Stimulated activated CD4-positive, alpha-beta T cell treated with anti-CD3 and anti-CD28 coated beads, Interleukin-12 subunit alpha, Interleukin-12 subunit beta, amount 100 ng/mL, for 48 hours (primary cell): ENCODE measurements at places on chromosomes 1 and 21.
A peak's percentile ranks its signal among the peaks of the same experiment; 100 is the strongest.

GRCh38 chr1:225476100-225476511 is 48.3 kb upstream of the LBR start:
- no peak for DNase-seq

DNA sequence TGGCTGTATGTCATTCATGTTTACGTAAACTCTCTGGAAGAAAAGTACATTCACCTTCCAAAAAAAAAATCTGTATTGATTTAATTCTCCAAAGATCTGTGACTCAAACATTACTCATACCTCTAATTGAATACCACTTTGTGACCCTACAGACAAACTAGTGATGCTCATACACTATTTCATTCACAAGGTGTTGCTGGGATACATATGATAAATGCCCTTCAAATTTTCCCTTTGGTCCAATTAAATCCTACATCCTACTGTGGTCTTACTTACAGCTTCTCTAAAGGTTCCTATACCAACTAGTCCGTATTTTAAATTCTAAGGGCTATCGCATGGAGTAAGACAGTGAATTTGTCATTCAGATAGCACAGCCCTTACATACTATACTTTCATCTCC is 26.8 kb upstream of the CADM3 start:
- DNase-seq, result no peak

DNA sequence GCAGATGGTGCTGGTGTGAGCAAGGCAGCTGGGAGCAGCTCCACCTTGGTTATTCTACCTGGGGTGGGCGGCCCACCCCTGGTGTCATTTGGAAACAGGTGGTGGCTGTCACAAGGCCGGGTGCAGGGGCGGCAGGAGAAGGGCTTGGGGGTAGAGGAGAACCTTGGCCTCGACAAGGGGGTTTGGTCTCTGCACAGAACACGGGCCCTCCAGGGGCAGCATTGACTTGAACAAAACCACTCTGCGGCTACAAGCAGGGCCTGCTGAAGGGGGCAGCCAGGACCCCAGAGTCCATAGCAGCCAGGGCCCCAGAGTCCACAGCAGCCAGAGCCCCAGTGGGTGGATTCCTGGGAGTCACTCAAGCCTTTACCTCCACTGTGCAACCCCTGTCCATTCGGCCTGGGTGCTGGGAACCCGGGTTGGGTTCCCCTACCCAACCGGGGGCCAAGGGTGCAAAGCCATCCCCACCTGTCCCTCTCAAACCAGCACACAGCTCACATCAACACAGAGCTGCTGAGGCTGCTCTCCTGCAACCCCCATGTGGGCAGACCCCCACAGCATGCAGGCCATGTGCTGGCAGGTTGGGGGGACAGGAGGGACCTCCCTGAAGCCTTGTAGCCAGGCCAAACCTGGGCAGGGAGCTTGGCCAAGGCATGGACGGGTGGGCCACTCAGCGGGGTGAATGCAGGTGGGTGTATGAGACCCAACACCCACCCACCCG is 7.7 kb downstream of the TRIM11 start:
- no peak for DNase-seq

- no peak for DNase-seq
Measured at GRCh38 chr1:61602663-61603062, 122.3 kb downstream of the TM2D1 start.

DNA sequence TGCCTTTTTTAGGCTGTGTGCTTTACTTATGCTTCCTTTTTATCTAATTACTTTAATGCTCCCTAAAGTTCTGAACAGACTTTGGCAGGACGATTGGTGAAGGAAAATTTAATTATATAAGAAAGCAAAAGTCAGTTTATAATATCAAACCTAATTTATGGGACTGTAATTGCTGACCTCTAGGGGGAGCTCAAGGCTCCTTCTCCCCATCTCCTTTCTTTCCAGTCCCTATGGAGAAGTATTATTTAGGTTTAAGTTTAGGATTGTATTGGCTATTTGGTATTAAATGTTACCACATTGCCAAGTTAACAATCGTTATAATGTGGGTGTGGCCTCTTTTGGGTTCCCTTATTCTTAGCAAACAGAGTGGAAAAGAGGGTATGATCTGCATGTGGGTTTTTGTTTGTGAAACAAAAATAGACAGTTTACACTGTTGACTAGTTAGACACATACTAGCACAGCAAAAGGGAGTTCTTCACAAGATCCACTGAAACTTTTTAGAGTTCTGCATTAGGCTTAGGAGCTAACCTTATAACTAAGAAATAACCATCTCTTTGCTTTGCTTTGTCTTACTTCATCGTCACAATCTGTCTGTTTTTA is 48.2 kb upstream of the TNFSF4 start:
- no peak for DNase-seq

GRCh38 chr1:10958614-10959013 is 53.8 kb upstream of the TARDBP start:
- DNase-seq, result no peak

GRCh38 chr1:152228831-152229230 is 4.8 kb upstream of the HRNR start:
- no peak for DNase-seq

- no peak for DNase-seq
Measured at GRCh38 chr1:17021896-17022295, 10.2 kb upstream of the ATP13A2 start.

DNA sequence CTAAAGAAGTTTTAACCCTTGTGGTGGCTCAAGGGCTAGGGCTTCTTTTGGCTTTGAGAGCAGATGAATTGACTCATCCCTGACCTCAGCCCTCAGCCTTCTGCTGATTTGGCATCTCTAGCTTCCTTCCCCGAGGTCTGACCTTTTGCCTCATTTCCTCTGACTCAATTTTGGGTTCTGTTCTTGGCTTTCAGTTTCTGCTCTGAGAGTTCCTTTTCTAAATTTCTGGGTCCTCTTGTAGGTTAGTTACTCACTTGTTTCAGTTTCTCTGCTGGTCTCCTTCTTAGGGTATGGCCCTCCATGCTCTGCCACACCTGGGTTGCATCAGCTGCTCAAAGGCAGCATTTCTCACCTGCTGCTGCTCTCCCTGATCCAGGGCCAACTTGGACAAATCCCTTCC is 19.4 kb downstream of the PDE4B start:
- DNase-seq, result peak; percentile 52

GRCh38 chr1:119008483-119009311 is 20.6 kb upstream of the TBX15 start:
- DNase-seq, result no peak

GRCh38 chr1:207833956-207834660 is 76.8 kb downstream of the CD34 start:
- DNase-seq, result no peak

GRCh38 chr1:43121256-43121900 is 50.7 kb downstream of the EBNA1BP2 start:
- no peak for DNase-seq

- DNase-seq, result no peak
Measured at GRCh38 chr1:193060406-193060805, 994 bp downstream of the RO60 start.

GRCh38 chr1:51265618-51266017 is 29.5 kb downstream of the RNF11 start:
- no peak for DNase-seq

DNA sequence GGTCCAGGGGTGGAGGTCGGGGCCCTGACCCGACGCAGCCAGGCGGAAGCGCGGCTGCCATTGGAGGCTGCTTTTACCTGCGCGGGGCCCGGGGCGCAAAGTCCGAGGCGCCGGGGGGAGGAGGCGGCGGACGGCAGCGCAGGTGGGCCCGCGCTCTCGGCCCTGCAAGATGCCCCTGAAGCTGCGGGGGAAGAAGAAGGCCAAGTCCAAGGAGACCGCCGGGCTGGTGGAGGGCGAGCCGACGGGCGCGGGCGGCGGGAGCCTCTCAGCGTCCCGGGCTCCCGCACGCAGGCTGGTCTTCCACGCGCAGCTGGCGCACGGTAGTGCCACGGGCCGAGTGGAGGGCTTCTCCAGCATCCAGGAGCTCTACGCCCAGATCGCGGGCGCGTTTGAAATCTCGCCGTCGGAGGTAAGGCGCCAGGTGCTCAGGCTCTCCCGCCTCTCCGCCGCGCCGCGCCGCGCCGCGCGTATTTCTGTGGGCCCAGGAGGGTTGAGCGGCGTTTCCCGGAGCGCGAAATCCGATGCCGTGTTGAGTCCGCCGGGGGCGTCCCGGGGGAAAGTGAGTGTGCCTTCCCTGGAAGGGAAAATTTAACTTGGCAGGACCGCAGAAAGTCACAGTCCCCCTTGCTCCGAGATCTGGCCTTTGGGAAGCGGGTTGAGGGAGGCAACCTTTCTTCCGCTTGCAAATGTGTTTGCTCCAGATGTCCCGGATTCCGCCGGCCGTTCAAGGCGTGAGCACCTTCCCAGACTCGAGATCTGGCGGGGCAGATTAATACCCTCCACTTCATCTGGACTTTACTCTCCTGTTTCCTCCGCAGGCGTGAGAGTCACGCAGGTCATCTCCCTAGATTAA is at the start of gene GIPC2:
GIPC2 (plus strand) TSS at position 41 of the 853 bp plus-strand sequence; CDS start at position 170, 129 bp downstream.
- peak; percentile 9 for DNase-seq

DNA sequence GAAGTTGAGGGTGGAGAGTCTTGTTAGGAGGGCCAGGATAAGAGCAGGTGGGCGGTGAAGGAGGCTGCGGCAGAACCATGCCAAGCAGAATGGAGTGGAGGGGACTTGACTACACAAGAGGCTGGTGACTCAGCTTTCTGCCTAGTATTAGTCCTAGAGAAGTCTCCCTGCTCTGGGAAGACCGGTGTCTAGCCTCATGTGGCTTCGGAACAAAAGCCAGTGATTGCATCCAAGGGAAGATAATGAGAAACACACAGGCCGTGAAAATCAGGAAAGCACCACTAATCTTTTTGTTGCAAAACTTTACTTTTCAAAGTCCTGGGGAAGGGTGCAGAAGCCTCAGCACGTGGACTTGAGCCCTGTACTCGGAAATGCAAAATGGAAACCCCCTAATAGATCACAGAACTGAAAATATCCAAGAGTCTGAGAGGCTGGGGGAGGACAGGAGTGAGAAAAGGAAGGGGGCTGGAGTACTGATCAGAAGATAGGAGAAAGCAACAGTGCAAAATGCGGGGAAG is 31.4 kb downstream of the DDR2 start:
- DNase-seq, result no peak

GRCh38 chr1:29415156-29415830 is 179.0 kb downstream of the PTPRU start:
- no peak for DNase-seq

DNA sequence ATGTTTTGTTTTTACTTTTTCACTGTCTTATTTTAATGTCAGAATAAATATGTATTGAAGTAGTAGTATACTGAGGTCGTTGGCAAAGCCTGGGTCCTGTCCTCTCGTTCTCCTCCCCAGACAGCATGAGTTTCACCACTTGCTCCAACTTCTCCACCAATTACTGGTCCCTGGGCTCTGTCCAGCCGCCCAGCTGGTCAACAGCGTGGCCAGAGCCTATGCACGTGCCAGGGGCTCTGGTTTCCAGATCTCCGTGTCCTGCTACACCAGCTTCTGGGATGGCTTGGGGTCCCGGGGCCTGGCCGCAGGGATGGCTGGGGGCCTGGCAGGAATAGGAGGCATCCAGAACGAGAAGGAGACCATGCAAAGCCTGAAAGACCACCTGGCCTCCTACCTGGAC is 19.3 kb downstream of the PTPN14 start:
- DNase-seq, result no peak

DNA sequence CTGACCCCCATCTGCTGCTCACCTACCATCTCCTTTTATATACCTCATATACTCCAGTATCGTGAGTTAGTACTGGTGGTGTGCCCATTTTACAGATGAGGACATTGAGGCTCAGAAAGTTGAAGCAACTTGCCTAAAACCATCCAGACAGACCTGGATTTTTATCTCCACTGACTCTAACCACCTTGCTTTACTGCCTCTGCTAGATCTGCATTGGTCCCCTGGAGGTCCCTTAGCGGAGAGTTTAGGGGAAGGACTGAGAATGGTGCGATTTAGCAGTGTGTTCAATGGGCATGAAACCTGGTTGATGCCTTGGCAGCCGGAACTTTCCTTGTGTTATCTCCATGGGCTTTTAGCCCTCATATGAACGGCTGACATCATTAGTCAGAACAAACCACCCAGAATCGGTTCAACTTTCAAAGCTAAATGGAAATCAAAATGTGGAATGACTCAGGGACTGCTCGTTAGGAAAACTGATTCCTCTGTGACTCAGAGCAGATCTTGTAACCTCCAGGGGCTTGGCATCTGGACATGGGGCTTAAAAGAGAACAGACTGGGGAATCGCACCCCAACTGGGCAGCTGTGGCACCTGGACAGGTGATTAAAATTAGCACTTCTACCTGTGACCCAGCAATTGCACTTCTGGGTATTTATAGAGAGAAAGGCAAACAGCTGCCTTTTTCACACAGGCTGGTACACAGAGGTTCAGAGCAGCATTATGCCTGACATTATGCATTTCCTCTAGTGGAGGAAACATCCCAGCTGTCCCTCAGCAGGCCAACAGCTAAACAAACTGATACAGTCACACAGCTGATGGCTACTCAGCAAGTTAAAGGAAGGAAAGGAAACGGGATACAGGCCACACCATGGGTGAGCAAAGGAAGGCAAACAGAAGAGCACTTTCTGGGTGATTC is 25.3 kb downstream of the TMEM51 start:
- no peak for DNase-seq

DNA sequence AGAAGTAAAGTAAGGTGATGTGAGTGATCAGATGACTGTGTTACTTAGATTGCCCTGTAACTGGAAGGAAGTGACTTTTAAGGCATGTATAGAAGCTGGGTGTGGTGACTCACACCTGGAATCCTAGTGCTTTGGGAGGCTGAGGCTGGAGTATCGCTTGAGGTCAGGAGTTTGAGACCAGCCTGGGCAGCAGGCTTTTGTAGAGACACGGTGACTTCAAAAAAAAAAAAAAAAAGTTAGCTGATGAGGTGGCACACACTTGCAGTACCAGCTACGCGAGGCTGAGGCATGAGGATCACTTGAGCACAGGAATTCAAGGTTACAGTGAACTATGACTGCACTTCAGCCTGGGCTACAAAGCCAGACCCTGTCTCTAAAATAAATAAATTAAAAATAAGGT is 2.3 kb upstream of the USP16 start:
- no peak for DNase-seq

DNA sequence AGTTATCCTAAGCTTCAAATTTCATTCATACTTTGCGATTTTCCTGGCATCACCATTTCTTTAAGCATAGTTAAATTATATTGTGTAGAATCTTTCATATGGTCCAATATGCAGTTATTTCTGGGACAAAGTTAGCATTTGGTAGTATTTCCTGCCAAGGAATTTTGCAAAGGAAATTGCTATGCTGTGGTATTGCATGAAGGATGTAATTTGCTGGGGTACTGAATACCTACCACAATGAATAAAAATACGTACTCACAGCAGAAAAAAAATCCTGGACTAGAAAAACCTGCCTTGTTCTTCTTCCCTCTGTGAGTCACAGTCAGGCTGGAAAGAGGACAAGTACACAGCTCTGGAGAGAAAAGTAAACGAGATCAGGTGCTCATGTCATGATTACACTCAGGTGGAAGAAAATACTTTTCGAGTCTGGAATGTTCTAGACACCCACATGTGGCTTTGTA is 241.2 kb downstream of the PTBP2 start:
- no peak for DNase-seq

GRCh38 chr1:6770751-6771440 is 14.4 kb upstream of the CAMTA1 start:
- no peak for DNase-seq

GRCh38 chr1:2275796-2276536 is 47.8 kb downstream of the SKI start:
- DNase-seq, result no peak
